Psoas muscle (tissue), 8 donors: ENCODE measurements at places on chromosomes 5 and 9.

- DNase-seq = no peak
These were observed 34.6 kb downstream of the MCCC2 start for GRCh38 chr5:71621741-71622140.

DNA sequence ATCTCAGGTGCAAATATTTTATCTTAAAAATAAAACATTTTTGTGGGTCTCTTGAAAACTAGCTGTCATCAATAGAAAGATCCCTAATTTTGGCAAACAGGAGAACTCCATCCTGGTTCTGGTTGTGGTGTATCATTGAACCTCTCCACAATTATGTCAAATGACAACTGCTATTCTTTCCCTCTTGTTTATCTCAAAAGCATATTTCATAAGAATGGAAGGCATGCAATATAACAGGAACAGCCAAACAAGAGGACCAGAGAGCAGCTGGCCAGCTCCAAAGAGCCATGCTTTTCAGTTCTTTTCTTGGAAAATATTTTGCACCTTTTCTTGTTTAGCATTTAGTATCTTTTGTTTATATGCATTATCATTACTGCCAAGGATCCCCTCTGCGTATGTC, 125.4 kb downstream of the ADAMTS6 start:
- DNase-seq = no peak

DNA sequence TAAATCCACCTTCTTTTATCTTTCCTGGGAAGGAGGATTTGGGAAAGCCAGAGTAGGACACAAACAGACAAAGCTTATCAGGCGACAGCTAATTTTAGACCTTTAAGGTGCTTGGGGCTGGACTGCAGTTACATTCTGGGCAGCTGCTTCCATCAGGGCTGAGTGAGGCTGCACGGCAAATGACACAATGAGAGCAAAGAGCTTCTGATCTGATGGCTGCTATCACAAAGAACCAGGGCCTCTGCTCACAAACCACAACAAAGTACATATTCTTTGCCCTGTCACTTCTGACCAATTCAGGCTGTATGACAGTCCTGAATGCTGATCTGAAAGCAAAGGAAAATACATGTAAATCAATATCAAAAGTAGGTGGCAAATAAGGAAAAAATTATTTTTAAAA, 93.1 kb downstream of the MRPS27 start:
- no peak for DNase-seq

- no peak for DNase-seq
These were observed 146.3 kb downstream of the DMAC1 start for GRCh38 chr9:7653262-7653661.

DNA sequence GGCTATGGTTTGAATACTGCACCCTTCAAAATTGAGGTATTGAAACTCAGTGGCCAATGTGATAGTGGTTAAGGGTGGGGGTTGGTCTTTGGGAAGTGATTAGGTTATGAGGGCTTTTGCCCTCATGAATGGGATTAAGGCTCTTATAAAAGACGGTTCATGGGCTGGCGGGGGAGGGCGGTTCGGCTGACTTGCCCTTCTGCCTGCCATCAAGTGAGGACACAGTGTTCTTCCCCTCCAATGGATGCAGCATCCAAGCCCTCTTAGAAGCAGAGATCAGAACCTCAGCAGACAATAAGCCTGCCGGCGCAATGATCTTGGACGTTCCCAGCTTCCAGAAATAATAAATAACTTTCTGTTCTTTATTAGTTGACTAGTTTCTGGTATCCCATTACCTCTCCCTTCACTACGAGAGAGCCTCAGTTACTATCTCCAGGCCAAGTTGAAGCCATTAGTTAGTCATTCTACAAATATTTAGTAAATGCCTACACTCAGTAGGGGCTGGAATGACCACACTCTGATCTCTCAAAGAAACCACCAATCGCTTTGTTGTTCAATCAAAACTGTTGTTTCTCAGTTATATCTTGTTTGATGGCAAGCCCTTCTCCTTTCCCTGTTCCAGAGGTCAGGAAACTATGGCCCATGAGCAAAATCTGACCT, 219.3 kb downstream of the TSSK1B start:
- no peak for DNase-seq

GRCh38 chr9:72193478-72193881, 44.2 kb downstream of the GDA start:
- DNase-seq = no peak

DNA sequence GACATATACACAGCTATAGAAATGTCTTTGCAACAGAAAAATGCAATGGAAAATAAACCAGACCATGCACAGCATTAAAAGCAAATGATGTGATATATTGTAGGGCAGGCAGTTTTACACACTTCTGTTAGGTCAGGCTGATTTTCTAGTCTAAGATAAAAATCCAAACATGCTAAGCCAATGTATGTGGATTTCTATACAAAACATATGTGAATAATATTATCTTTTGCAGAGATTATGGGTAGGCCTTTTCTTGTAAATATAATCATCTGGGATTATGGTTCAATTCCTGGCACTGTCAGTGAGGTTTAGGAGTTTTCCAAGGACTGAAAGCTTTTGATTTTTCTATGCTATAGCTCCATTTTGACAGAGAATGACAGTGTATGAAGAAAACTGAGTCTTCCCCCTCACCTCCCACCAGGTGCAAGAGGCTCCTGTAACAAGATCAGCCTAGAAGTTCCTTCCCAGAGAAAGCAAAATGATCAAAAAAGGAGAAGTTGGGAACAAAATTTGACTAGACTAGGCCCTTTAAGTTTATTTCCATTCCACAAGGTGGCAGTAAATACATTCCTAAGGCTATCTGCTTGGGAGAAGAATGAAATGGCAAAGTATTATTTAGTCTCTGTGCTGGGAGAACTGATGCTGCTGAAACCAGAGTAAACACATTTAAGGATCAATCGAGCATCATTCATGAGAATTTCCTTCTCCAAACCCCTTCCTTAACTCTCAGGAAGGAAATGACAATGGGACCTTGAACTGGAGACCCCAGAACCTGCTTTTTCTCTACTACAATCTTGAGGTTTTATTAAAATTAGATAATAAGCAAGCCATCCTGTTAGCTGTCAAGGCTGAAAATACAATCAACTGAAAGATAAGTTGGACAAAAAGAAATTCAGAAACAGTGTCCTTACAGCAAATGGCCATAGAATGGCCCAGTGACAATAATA, 133.0 kb upstream of the TUT7 start:
- no peak for DNase-seq

DNA sequence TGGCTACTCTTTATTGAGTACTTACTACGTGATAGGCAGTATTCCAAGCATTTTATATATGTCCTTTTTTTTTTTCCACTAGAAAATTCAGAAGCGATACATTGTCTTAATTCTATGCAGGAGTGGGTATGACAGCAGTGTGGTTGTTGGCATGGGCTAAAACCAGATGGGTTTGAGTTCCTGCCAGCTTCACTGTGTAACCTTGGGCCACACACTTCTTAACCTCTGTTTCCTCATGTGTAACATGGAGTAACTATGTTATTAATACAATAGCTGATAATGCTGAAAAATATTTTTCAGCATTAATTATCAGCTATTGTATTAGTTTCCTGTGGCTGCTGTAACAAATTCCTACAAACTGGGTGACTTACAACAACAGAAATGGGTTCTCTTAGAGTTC, 12.0 kb downstream of the SNX18 start:
- no peak for DNase-seq

- DNase-seq = no peak
These were observed at the start of gene GABBR2 for GRCh38 chr9:98708933-98709911. Gene GABBR2, minus strand, starts transcription at chr9:98708935. Its CDS starts 198 bp downstream, at chr9:98708737.

GRCh38 chr5:87097664-87098063, 170.0 kb upstream of the RASA1 start:
- DNase-seq = no peak

- DNase-seq = no peak
These were observed 245.3 kb downstream of the NFIB start for GRCh38 chr9:14068690-14069089.

GRCh38 chr9:113474360-113475028, 11.0 kb downstream of the RGS3 start:
- DNase-seq = no peak

GRCh38 chr5:163444526-163444925, 7.1 kb downstream of the CCNG1 start:
- no peak for DNase-seq

GRCh38 chr5:14011089-14012020, 66.9 kb upstream of the DNAH5 start:
- DNase-seq = peak; percentile 88

DNA sequence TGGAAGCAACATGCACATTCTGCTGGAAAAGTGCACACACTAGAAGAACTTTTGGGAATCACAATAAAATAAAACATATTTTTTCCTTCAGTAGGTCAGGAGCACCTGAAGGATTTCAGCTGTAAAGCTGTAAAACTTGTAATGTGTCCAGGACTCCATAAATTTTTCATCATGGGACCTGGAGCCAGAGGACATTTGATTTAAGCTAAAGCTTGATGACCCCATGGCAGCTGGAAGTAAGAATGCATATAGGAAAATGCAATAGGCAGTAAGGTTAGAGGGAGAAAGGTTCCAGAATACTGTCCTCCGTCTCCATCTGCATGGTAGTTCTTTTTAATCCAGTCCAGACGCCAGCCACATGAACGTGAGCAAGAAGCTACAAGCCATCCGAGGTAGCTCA, 166.0 kb downstream of the ADAMTSL1 start:
- DNase-seq = no peak

DNA sequence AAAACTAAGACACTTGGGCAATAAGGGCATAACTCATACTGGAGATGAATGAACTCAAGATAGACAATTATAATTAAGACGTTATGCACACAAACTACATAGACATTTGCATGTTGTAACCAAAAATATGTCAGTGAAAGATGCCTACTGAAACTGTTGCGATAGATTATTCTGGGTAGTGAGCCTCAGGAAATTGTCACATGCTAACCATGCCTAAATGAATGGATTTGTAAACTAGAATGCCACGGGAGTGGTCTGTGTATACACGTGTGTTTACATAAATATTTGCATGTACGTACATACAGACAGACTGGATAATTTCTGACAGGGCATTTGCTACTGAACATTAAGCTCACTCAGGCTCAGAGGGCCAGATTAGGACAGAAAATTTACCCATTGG, 1.2 kb downstream of the NIPSNAP3B start:
- no peak for DNase-seq

GRCh38 chr9:295576-295975, 80.9 kb downstream of the DOCK8 start:
- DNase-seq = no peak
